Stimulated activated CD4-positive, alpha-beta T cell treated with anti-CD3 and anti-CD28 coated beads, TNF-alpha, amount 100 ng/mL, for 48 hours (primary cell): ENCODE measurements at places on chromosomes 5 and 9.

DNA sequence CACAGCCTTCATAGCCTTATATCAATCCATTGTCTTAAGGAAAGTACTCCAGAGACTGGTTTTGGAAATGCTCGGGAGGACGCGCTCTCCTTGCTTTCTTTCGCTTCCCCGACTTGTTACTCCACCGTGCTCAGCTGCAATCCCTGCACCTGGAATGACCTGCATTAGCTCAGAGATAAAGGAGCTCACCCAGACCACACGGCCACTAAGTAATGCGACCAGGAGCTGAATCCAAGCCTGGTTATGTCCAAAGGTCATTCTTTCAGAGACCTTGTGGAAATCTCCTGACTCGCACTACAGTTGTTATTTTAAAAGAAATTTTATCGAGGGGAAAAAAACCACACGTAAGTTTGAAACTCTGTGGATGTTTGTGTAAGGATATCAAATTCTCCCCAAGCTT lies 135.3 kb upstream of the DPYSL3 start:
- DNase-seq: no peak

GRCh38 chr9:3397766-3398165 lies 128.0 kb downstream of the RFX3 start:
- no peak for DNase-seq

DNA sequence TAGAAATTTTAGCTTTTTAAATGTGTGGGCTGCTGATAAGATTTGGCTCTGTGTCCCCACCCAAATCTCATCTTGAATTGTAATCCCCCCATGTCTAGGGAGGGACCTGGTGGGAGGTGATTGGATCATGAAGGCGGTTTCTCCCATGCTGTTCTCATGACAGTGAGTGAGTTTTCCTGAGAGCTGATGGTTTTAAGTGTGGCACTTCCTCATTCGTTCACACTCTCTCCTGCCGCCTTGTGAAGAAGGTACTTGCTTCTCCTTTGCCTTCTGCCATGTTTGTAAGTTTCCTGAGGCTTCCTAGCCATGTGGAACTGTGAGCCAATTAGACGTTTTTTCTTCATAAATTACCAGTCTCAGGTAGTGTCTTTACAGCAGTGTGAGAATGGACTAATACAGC lies 127.8 kb upstream of the MVB12B start:
- DNase-seq: no peak

GRCh38 chr5:91111473-91112238 lies 271.5 kb downstream of the ARRDC3 start:
- no peak for DNase-seq

DNA sequence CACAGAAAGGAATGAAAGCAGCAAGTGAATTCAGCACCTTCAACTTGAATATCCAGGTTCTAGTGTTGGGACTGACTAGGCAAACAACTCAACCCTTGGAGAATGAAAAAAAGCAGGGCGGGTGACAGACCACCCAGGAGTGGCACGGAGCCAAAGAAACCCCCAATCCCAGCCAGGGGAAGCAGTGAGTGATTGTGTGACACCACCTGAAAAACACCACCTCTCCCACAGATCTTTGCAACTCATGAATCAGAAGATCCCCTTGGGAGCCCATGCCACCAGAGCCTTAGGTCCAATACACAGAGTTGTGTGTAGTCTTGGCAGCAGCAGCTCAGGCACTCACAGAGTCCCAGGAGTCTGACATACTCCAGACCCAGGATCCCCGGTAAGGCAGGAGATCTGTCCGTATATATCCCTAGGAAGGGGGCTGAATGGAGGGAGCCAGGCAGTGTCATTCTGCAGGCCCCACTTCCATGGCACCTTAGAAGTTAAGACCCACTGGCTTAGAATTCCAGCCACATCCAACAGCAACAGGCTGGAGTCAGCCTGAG lies 22.1 kb upstream of the ROR2 start:
- DNase-seq: no peak

- no peak for DNase-seq
Measured at GRCh38 chr5:147688656-147689356, 93.7 kb downstream of the JAKMIP2 start.

DNA sequence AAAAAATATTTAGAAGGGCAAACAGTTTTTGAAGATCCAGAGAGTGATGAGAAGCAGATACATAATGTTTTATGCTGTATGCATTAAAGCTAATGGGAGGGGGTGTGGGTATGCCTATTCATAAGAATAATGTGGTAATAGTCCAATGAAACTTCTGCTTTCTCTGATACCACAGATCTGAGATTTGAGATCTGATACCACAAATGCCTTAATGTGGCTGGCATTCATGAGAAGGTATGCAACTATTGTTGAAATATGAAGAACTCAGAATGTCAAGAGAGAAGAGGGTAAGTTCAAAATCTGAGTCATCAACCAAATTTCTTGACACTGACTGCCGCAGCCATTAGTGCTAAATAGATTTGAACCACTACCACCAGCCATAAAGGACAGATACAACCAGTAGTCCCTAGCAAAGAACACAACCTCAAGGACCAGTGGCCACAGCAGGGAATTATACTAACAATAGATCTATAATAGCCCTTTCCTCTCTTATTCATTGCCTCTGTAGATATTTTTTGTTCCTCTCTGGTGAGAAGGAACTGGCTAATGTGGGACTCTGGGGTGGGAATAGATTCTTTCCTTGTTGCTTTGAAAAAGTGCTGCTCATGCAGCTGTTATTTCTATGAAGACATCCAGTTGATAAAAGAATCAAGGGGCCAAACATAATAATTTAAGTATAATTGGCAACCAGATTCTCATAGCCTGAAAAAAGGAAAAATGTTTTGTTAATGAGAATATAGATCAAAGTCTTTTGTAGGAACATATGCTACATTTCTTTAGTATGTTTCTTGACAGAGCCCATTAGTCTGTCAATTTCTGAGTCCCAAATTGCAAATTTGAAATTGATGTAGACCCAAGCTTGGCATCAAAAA lies 256.5 kb upstream of the ZNF608 start:
- no peak for DNase-seq

DNA sequence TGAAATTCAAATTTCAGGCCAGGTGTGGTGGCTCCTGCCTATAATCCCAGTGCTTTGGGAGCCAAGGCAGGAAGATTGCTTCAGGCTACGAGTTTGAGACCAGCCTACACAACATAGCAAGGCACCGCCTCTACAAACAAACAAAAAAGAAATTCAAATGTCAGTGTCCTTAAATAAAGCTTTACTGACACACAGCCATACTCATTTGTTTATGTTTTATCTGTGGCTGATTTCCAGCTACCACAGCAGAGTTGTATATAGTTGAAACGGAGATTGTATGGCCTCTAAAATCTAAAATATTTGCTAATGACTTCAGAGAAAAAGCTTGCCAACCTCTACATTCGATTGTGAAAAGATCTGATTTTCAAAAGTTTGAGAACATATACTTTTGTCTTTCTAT lies 15.4 kb downstream of the SHLD3 start:
- no peak for DNase-seq

- no peak for DNase-seq
Measured at GRCh38 chr5:119417891-119418605, 34.2 kb upstream of the HSD17B4 start.

GRCh38 chr5:66277981-66278380 lies 133.9 kb downstream of the SREK1 start:
- DNase-seq: no peak

DNA sequence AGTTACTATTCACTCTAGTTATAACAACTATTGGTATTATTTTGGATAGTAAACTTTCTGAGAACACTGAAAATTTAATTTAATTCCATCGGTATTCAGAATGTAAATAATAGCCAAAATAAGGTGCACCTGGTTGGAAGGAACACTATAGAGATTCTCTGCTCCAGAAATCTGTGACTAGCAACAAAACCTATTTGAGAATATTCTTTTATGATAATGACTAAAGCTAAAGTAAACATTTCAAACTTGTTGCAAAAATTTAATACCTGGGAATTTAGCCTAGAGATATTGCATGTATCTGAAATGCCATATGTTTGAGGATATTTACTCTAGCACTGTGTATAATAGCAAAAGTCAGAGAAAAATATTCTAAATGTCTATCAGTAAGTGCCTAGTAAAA lies 144.1 kb downstream of the PLK2 start:
- DNase-seq: no peak

DNA sequence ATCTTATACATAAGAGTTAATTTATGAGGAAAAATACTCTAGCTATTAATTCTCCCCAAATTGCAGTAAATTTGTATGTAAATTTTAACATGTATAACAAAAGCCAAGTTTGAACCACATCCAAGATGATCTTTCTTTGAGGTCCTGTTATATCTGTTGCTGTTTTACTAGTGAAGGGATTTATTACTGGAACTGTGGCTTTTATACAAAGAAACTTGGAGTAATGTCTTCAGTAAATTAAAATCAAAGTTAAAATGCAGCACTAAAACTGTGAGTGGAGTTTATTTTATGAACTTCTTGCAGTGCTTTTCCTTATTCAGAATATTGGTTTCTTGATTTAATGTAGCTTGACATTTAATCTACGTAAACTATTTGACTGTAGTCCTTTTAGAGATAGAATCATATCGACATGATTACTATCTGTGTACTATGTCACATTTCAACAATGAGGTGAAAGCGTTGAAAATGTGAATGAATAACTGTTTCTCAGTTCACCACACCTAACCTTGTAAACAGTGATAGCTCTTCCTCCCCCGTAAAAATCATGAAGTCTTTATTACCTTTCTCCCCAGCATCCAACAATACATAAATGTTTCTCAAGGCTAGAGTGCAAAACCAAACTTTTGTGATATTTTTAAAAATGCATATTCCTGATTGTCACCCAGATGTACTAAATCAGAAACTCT lies 53.2 kb upstream of the ISOC1 start:
- no peak for DNase-seq

DNA sequence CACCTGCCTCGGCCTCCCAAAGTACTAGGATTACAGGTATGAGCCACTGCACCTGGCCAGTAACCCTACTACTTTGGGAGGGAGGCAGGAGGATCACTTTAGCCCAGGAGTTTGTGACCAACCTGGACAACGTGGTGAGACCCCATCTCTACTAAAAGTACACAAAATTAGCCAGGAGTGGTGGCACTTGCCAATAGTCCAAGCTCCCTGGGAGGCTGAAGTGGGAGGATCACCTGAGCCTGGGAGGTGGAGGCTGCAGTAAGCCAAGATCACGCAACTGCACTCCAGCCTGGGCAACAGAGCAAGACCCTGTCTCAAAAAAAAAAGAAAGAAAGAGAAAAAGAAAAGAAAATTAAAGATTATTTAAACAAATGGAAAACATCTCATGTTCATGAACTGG lies 10.3 kb downstream of the GDF9 start:
- DNase-seq: no peak

DNA sequence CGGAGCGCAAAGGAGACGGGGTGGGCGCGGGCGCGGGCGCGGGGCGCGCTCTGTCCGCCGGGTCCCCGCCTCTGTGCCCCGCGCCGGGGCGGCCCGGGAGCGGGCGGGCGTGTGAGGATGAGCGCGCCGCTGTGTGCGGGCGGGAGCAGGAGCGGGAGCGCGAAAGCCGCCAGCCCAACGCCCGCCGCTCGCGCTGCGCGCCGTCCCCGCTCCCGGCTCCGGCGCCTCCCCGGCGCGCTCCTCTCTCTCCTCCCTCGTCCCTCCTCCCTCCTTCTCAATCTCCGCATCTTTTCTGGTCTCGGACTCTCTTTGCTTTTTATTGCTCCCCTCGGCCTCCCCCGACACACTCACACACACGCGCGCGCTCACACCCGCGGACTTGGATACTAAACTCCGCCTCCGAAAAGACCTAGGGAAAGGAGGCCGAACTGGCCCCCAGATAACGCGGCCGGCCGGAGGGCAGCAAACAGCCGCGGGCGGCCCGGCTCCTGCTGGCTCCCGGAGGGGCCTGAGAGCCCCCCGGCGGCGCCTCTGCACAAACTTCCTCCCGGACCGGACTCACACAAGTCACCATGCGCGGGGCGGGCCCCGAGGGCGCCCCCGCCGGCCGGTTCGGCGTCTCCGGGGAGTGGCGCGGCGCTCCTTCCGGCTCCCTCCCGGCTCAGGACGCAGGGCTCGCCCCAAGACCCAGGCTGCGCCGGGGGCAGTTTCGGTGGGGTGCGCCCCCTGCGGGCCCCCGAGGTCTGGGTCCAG lies at the start of gene FIBCD1:
Gene FIBCD1 (minus strand): TSS at position 596 of the 753 bp plus-strand sequence. CDS start 640 bp downstream, outside the sequence.
- no peak for DNase-seq

DNA sequence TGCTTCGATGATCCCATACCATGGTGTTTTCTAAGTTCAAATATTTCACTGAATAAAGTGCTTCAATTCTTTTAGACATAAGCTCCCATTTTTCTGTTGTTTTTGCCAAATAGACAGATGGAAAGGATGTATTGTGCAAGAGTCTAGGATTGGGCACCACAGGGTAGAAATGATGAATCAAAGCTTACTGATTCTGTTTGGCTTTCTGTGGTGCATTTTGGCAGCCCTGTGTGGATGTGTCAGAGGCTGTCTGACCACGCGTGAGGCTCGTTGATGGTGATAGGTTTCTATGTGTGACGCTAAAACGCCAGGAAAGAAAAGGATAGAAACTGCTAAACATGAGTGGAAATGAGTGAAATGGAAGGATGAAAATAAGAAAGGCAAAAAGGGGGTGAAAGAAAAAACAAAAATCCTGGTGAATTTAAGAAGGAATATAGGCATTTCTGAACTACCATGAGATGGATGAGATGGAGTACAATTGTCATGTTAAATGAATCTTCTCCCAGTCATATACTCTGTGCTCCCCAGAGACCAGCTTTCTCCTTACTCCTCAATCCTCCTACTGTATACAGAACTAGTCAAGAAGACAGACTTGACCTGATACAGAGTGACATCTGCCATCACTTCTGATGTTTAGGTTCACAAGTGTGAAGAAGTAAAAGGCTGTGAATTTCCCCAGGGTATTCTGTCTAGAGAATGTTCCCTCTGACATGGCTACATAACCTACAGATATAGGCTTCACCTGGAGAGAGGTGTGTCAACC lies 54.4 kb downstream of the ANKH start:
- DNase-seq: peak; percentile 30

- DNase-seq: no peak
Measured at GRCh38 chr9:107226421-107226820, 56.7 kb upstream of the RAD23B start.

GRCh38 chr5:135887881-135888614 lies 7.6 kb downstream of the IL9 start:
- DNase-seq: no peak

GRCh38 chr5:149794041-149794440 lies 63.9 kb downstream of the PPARGC1B start:
- no peak for DNase-seq

DNA sequence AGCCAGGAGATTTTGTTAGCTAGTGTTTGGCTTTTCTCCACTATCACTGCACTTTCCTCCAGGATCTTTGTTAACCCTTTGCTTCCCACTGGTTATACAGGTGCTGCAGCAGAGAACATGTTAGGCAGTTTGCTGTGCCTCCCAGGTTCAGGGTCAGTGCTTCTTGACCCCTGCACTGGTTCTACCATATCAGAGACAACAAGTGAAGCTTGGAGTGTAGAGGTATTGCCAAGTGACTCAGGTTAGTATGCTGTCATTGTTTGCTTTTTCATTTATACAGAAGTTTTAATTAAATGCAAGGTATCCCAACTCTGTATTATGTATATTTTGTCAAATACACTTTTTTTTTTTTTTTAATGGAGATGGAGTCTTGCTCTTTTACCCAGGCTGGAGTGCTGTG lies 68.4 kb downstream of the GAPVD1 start:
- no peak for DNase-seq
